ENCODE measurements at places on chromosomes 1 and 21.

- peak; percentile 59 for DNase-seq
Measured at GRCh38 chr1:166354406-166354805, 187.6 kb upstream of the FAM78B start.

DNA sequence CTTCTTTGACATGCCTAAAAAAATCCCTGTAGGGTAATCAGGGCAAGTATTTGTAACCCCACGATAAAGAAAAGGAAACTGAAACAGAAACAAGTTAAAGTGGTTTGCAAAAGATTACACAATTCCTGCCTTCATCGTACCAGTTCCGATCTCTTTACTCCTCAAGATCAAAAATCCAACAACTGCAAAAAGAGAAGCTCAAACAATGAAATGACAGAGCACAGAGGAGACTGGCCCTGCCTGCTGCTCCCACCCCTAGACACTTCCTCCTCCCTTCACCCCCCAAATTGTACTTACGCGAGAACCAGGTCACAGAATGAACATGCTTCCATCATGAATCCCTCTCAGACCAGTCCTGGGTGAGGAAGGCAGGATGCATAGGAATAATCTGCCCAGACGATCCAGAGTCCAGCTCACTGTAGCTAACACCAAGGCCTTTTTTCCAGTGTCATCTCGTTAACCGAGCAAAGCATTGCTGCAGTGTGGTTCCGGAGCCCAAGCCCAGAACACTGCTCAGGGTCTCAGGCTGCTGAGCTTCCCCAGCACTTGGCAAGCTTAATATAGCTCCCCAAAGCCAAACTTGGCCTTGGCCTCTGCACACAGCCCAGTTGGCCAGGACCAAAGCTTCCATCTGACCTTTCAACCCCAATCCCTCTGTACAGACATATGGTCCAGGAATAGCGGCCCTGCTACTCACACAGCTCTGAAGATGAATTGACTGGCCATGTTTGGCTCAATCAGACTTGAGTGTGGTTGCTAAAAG is 20.3 kb downstream of the RXRG start:
- DNase-seq = no peak

- DNase-seq = no peak
Measured at GRCh38 chr1:98314601-98315000, 346.9 kb upstream of the SNX7 start.

DNA sequence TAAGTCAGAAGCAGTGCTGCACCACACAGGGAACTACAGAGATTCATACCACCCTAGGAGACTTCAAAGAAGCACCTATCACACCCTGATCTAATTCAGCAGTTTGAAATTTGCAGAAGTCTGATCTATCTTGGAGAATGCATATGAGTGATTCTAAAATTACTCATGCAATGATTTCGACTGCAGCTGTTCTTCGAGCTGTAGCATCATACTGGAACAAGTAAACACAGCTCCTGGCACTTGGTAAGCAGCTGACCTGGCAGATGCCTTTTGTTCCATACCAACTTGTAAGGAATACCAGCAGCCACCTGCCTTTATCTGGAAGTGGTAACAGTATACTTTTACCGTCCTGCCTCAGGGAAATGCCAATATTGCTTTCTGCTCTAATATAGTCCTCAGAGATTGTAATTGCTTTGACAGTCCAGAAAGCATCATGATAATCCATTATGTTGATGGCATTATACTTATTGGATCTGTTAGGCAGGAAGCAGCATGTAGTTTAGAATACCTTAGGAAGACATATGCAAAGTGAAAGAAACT is 25.7 kb downstream of the AADACL4 start:
- DNase-seq = no peak

- no peak for DNase-seq
Measured at GRCh38 chr1:29631836-29632805, 395.8 kb downstream of the PTPRU start.

GRCh38 chr1:82346141-82346540 is 545.4 kb downstream of the ADGRL2 start:
- no peak for DNase-seq

DNA sequence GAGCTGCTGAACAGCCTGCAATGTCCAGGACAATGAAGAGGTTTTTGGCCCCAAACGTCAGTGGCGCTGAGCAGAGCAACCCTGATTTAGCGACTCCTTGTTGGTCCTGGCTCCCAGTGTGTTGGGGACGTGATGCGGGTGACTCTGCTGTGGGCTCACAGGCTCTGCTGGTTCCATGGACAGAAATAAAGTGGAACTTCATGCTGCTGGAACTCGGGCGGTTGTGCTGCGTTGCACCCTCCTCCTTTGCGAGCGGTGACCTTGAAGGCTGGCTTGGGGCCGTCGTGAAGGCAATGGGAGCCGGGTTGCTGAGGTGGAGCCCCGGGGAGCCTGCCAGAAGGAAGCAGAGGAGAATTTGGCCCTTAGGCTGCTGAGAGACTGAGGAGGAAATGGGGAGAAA is 122.6 kb upstream of the C1orf174 start:
- DNase-seq = no peak

All from ELF-1 (cell line).